ENCODE measurements at places on chromosomes 7 and 10. TPM values are rescaled to one million over a fixed set of nuclear protein-coding genes. Genes with fewer than 3 reads are reported as not detected.

DNA sequence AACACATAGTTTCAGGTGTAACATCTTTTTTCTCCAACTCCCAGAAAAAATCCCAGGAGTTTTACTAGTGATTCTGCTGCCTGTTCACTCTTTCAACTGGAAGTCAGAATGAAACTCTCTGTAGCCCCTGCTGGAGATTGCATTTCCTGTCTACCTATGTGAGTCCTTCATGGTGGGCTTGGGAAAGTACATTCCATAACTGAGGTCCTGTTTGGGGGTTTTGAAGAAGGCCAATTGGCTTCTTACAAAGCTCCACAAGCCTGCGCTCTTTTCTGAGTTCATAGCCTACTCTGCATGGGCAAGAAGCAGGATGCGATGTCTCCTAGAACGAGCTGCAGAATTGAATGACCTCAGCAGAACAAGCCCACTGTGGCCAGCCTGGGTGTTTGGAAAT lies 86.7 kb downstream of the LYZL2 start:
- DNase-seq, result no peak

Gene FAM25C
- polyA plus RNA-seq, result not detected

Gene AS3MT
- polyA plus RNA-seq, result 3.0 TPM

Gene LGI1
- not detected for polyA plus RNA-seq

Gene CLIP2
- 4.0 TPM for polyA plus RNA-seq

Gene SAP25
- polyA plus RNA-seq, result 0.34 TPM

- DNase-seq, result no peak
These were observed 17.0 kb upstream of the SFRP5 start for GRCh38 chr10:97788552-97789442.

Gene MDFIC
- 49.5 TPM for polyA plus RNA-seq

DNA sequence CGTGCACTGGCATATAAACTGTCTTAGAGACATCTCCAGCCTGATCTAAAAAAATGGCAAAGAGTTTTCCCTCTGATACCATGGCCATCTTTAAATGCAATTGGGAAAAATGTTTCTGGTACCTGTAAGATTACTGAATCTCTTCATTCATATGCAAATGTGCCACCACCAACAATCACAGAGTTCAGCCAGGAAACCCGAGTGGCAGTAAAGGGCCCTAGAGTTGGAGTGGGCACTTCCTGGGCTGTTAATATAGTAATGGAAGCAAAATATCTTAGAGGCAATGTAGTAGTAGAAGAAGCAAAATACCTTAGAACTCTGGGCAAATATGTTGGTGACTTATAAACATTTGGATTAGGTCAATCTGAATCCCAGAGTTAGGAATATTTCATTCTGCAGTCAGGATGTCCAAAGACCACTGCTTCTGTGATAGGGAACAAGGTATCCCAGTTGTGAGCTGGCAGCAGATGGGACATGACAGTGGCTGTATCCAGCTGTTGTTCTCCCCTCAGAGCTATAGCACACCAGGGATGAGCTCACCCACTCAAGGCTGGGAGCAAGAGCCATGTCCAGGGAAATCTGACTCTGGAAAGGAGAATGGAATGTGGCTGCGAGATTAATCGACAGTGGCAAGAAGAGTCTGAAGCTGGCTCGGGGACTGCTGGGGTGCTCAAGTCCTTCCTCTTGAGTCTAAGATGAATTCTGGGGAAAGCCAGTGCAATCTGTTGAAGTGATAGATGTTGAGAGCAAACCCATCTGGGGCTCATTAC lies 332.1 kb downstream of the PHTF2 start:
- no peak for DNase-seq

Gene MRLN
- not detected for polyA plus RNA-seq

GRCh38 chr10:12579954-12580858 lies 230.9 kb downstream of the CAMK1D start:
- DNase-seq, result no peak

Gene TWIST1
- 28.2 TPM for polyA plus RNA-seq

Gene SCART1
- polyA plus RNA-seq, result 0.89 TPM

- no peak for DNase-seq
These were observed 45.9 kb downstream of the SGMS1 start for GRCh38 chr10:50577681-50578350.

- DNase-seq, result no peak
These were observed 127.2 kb downstream of the DLG5 start for GRCh38 chr10:77799352-77799751.

Gene GNG11
- polyA plus RNA-seq, result 9.3 TPM

Gene NOS3
- polyA plus RNA-seq, result 1.3 TPM

Gene CDH23
- 0.02 TPM for polyA plus RNA-seq

Gene WNT8B
- polyA plus RNA-seq, result 0.04 TPM

All from BJ (cell line).